ENCODE measurements at places on chromosomes 1 and 21.

DNA sequence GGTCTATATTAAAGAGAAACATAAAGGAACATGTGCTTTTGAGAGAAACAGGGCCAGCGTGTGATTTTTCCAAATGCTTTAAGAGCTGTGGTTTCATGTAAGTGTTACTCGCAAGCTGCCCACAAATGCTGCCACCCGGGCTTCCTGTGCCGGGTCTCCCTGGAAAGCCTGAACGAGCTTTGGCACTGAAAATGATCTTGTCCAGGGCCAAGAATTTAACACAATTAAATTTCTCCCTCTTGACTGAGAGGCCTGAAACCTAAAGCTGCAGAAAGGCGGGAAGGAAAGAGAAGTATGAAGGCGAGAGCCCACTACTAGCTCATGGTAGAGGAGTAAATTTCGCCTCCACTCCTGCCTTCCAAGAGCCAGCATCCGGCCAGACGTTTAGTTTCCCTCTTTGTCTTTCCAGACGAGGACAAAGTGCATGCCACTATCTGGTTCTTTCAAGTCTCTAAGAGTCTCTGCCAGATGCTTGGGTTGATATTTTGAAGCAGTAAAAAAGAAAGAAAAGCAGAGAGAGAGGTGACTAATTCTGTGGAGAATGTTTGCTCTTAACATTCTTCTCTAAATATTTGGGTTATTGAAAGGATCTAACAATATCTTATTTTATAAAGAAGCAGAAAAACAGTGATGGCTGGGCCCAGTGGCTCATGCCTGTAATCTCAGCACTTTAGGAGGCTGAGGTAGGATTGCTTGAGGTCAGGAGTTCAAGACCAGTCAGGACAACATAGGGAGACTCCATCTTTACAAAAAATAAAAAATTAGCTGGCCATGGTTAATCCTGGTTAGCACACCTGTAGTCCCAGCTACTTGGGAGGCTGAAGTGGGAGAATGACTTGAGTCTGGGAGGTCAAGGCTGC lies 100.0 kb upstream of the HNRNPU start:
- no peak for DNase-seq

- no peak for DNase-seq
These were observed 12.6 kb upstream of the BARHL2 start for GRCh38 chr1:90729504-90730242.

- DNase-seq = no peak
These were observed 94.8 kb downstream of the OMA1 start for GRCh38 chr1:58451560-58452191.

DNA sequence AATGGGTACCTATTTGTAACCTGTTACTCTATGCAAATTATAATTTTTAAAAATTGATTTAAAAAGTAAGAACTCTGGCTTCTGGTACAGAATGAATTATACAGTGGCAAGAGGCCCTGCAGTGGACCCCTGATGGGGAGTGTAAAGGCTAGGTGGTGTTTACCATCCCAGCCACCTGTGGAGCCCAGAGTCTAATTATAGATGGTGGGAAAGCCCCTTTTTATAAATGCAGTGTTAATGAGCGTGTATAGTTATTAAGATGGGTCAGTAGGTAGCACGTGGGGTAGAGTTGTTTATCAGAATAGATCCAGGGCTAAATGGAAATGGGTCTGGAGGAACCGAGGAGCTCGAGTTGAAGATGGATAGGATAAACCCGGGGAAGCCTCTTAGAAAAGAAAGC lies 13.9 kb upstream of the PRELP start:
- DNase-seq = no peak

GRCh38 chr1:155205035-155205434 lies 2.7 kb downstream of the THBS3 start:
- no peak for DNase-seq

- no peak for DNase-seq
These were observed 16.8 kb upstream of the PTPRC start for GRCh38 chr1:198622001-198622400.
